ENCODE measurements at places on chromosomes 7 and 10.

- no peak for DNase-seq
Observed at GRCh38 chr10:117455346-117455745, 80.1 kb upstream of the PDZD8 start.

- DNase-seq = no peak
Observed at GRCh38 chr10:2972216-2972615, 95.1 kb upstream of the PFKP start.

GRCh38 chr7:12199363-12199762 is 11.7 kb upstream of the TMEM106B start:
- no peak for DNase-seq

- no peak for DNase-seq
Observed at GRCh38 chr7:106166651-106167342, 54.7 kb upstream of the SYPL1 start.

- no peak for DNase-seq
Observed at GRCh38 chr7:106062521-106062931, 49.6 kb downstream of the SYPL1 start.

DNA sequence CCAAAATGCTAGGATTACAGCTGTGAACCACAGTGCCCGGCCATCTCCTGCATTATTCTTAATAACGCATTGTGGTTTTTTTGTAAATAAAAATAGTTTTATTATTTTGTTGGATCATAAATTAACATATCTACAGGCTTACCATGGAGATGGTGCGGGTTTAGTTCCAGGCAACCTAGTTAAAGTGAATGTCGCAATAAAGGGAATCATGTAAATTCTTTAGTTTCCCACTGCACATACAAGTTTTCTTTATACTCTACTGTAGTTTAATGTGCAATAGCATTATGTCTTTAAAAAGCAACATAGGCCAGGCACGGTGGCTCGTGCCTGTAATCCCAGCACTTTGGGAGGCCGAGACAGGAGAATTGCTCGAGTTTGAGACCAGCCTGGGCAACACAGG is 2.4 kb downstream of the PRKRIP1 start:
- no peak for DNase-seq

DNA sequence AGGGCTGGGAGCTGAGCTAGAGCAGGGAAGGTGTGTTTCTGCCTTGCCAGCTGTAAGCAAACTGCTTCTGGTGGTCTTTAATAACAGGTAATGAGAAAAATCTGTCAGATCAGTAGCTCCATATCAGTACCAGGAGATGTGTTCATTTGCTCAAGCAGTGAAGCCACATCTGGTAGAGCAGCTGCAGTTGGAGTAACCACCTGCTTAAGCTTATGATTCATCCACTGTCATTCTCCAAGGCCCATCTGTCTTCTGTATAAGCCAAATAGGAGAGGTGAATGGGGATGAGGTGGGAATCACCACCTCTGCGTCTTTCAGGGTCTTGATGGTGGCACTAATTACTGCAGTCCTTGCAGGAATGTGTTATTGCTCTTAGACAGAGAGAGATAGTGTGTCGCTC is 18.4 kb upstream of the COBL start:
- no peak for DNase-seq

DNA sequence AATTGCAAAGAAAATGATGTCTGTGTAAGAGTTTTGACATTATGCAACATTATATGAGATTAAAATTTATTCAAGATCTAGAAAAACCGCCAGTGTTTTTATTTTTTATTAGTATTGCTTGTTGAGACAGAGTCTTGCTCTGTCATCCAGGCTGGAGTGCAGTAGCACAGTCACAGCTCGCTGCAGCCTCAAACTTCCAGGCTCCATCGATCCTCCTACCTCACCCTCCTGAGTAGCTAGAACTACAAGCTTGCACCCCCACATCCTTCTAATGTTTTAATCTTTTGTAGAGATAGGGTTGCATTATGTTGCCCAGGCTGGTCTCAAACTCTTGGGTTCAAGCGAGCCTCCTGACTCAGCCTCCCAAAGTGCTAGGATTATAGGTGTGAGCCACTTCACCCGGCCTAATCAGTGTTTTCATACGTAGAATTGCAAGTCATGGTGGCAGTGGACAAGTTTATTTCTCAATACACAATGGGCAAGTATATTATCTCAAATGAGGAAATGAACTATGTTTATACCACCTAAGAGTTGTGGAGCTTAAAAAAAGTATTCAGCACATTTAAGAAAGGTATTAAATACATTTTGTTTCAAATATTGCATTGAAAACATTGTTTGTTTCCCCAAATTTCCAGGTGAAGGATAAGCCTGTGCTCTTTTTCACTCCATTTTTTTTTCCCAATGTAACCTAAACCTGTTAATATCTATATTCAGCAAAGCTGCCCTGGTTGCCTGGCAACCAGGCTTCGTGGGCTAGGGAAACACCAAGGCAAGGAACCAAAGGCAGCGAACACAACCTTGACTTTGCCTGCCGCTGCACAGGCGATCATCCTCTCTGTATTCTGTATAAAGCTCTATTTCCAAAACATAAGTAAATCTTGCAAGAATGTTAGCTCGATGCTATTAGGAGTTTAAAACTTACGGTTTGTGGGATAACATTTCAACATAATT is 163.9 kb downstream of the CACNB2 start:
- DNase-seq = no peak

DNA sequence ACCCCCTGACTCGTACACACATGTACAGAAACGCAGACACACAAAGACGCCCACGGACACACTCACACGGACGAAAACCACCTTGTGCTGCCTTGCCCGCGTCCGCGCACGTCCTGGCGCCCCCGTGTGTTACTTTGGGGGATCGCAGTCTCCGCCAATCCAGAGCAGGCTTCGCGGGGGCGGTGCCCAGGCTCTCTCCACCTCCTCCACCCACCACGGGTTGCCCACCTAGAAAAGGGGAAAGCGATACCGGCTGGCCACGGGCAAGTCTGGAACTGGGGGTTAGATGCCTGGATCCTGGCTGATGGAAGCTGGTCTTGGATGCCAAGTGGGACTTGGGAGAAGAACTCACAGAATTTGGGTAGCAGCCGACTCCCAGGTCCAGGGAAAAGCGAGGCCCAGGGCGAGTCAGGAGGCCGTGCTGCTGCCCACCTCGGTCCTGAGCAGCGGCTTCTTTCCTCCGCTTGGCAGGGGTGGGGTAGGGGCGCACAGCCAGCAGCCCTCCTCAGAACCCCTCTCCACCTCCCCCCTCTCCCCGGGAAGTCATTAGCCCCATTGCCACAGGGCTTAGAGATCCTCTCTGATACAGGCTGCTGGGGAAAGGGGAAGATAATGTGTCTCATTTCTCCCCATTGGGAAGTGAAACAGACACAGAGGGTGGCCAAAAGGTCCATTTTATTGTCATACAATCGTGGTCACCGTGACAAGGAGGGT is 4.6 kb upstream of the VGF start:
- DNase-seq = peak; percentile 25

DNA sequence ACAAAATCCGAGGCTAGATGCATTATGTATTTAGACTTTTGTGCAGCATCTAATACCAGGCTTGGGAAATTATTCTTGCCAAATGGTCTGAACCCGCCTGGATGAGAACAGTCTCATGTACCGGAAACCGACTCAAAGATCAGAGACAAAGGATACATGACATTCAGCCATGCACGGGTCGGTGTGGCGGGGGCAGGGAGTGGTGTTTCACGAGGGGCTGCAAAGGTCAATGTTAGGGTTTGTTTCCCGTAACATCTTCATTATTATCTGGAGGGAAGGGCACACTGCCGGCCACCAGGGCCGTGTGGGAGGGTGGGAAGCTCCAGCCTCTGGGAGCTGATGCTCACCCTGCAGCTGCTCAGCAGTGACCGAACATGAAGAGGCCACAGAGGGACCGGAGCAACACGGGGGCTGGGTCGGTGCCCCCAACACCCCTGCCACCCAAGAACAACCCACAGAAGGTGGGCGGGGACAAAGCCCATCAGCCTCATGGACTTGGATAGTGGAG is 23.1 kb downstream of the CNPY1 start:
- DNase-seq = no peak

All from amygdala (tissue), 56 donors.